ENCODE measurements at places on chromosomes 4 and X.
A peak's percentile ranks its signal among the peaks of the same experiment; 100 is the strongest.

DNA sequence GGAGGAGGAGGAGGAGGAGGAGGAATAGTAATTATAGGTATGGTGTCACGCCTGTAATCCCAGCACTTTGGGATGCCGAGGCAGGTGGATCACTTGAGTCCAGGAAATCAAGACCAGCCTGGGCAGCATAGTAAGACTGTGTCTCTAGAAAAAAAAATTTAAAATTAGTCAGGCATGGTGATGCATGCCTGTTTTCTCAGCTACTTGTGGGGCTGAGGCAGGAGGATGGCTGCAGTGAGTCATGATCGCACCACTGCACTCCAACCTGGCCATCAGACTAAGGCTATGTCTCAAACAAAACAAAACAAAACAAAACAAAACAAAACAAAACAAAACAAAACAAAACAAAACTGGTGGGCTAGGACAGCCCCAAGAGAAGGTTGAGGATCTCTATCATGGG lies 3.0 kb downstream of the STARD8 start:
- DNase-seq = no peak

DNA sequence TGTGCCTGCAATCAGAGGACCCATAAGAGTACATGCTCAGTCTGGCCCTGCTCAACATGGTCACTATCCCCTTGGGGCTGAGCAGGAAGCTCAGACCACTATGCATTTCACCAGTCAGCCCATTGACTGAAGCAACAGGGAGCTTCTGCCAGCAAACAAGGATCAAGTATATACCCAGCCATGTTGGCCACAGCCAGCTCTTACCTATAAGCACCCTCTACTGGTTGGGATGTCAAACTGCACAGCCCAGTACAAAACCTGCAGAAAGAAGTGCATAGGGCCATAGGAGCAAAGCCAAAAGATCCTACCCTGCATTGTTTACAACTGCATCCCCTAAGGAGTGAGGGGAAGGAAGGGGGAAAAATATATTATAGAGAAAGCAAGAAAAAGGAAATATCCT lies 214.4 kb upstream of the CPEB2 start:
- DNase-seq = no peak

DNA sequence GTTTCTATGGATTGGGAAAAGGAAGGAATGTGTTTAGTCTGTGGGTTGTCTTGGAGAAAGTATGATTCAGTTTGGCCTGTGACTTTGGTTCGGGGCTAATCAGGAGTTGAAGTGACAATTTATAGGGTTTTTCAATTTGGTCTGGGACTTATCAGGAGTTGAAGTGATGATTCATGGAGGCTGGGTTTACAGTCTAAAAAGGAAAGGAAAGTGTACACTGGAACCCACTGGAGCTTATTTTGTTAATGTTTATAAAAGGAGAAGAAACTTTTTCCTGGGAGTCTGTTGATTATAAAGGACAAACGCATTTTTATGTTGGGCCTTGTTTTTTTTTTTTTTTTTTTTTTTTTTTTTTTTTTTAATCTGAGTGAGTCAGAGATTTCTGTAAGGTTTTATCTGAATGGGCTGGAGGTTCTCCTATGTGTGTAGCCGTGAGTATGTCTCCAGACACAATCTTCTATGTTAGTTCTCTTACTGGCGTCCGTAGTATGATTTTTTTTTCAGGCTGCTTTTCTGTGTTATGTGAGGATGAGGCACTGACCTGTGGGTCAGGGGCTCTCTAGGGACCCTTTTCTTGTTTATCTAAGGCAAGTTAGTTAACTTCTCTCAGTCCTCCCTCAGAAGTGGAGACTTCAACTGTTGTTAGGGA lies 33.0 kb upstream of the RAB9B start:
- DNase-seq = no peak

DNA sequence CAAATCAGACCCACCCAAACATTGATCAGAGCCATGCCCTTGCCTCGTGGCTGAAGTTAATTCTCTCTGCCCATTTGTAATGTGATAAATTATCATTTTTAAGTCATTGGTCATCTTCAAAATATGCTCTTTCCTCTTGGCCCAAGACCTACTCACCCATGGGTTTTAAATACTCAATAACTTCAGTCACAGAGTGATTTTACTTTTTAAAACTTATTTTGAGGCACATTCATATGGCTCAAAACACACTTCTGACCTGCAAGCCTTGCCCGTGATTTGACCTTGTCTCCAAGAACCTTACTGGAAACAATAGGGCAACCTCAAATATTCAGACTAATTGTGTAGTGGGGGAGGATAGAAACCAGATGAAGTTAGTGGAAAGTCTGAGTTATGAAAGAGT lies 176.2 kb upstream of the LNX1 start:
- no peak for DNase-seq

DNA sequence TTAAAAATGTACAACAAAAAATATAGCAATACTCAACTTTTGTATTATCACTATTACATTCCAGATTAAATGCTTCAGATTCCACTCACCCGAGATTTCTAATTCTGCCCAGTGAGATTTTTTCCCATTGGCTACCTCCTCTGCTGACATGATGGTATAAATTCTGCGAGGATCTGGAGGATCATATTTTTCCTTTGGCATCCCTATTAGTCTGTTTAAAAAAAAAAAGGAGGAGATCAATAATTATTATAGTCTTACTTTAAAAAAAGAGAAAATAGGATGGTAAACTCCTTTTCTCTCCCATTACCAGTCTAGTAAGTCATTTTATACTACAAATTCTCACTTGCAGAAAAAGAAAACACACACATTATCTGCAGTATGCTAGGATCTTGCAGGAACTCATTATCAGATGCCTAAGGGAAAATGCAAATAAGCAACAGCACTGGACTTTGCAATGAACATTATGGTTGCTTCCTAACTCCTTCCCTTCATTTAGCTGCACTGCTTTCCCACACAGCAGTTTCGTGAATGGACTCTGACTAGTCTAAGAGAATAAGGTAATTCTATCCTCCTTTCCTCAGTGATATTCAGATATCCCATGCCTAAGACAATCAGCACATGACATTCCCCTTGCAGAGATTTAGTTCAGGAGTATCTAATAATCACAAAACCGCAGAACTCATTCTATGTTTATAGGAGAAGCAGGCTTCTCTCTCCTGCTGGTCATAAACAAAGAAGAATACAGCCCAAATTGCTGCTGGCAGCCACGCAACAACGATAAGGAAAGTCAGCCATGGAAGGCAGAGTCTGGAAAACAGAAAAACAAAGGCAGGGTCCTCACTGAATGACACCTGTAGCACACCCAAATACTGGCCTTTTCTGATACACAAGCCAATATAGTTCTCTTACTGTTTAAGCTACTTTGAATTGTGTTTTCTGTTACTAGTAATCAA lies 42.7 kb downstream of the CNOT6L start:
- DNase-seq = no peak

DNA sequence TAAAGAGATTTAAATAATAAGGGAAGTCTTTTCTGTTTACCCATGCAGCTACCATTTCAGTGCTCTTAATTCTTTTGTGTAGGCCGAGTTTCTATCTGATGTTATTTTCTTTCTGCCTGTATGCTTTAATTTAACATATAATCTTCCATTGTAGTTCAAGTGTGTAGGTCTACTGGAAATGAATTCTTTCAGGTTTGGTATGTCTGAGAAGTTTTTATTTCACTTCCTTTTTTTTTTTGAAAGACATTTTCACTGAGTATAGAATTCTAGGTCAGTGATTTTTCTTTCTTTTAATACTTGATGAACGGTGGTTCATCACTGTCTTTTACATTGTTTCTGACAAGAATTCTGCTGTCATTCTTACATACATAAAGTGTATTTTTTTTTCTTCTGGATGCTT lies 42.1 kb downstream of the VAMP7 start:
- DNase-seq = no peak

DNA sequence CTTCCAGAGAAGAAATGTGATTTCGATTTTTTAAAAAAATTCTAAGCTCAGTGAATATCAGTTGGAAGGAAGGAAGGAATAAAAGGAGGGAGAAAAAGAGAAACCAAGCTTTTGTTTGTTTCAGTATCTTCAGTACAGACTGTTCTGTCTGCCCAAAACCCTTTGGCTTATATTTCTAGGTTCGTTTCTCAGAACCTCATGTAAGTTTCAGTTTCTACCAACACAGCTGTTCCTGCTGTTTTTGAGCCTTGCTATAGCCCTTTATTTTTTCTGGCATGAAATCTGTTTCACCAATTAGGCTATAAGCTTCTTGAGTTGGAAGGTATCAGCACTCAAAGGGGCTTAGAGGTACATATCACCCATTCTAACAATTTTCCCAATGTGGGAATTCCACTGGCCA lies 157.9 kb downstream of the GBA3 start:
- no peak for DNase-seq

GRCh38 chr4:82567444-82567843 lies 5.7 kb upstream of the TMEM150C start:
- no peak for DNase-seq

GRCh38 chr4:75659512-75660031 lies 13.6 kb downstream of the G3BP2 start:
- DNase-seq = no peak

DNA sequence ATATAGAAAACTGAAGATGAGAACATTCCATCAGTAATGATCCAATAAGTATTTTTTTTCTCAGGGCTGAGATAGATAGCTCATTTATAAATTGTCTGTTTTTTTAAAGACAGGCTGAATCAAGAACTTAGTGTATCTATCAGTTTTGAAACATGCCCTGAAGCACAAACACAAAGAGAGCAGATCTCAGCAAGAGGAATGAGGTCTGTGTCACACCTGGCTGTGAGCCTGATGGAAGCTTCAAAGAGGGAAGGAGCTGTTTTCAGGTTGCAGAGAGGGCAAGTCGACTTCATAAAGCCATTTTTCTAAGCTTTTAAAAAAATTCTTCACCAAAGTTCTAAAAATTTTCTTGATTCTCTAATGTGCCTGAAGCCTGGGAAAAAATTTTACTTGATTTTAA lies 434.9 kb downstream of the PDGFC start:
- no peak for DNase-seq

- no peak for DNase-seq
These were observed 239.9 kb downstream of the MGST2 start for GRCh38 chr4:139905489-139905888.

DNA sequence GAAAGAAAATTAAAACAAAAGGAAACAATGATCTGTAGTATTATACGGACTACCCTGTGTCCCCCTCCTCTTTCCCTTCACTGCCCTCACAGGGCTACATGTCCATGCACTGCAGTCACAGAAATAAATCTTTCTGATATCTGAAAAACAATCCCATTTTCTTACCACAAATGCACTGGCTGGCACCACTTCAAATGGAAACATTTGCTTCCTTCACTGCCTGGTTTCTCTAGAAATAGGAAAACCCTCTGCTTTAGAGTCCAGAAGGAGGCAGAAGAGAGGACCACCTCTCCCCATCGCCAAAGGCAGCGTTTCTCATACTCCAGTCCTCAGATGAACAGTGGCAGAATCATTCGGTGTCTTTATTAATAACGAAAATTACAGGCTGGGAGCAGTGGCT lies 98.2 kb downstream of the GRIA3 start:
- no peak for DNase-seq

DNA sequence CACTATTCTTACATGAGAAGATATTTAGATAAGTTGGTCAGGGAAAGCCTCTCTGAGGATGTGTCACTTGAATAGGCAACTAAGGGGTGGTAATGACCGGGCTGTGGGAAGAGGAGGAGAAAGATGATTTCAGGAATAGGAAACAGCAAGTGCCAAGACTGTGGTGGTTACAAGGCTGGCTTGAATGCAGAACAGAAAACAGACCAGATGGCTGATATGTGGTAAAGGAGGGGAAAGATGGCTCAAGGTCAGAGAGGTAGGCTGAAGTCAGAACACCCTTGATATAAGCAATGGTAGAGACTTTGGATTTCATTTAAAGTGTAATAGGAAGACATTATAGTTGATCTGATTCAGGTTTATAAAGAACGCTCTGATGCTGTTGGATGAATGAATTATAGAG lies 15.0 kb downstream of the TLR7 start:
- no peak for DNase-seq

DNA sequence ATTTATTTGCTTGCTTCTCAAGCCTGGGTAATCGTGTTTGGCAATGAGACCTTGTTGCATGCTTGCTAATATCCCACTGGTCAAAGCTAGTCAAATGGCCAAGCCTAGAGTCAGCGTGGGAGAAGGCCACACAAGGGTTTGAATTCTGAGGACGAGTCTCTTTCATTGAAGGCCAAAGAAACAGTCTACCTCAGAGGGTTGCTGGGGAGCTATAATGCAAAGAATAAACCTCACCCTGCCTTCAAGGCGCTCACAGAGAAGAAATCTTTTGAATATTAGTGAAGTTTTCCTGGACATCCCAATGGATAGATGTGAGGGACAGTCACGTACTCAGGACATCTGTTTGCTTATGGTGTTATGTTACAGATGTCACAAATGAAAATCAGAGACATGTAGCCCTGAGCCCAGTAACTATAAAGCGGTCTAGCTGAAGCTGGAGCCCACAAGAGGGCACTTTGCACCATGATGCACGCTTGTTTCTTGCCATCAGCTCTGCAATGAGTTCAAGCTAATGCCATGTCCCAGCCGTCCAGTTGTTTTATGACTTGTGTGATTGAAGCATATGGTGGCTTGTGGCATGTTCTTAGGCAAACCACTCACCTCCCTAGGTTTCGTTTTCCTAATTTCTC lies 1.1 kb upstream of the TLR3 start:
- no peak for DNase-seq

- DNase-seq = no peak
These were observed 379.3 kb downstream of the PPP3CA start for GRCh38 chr4:100968046-100968445.

DNA sequence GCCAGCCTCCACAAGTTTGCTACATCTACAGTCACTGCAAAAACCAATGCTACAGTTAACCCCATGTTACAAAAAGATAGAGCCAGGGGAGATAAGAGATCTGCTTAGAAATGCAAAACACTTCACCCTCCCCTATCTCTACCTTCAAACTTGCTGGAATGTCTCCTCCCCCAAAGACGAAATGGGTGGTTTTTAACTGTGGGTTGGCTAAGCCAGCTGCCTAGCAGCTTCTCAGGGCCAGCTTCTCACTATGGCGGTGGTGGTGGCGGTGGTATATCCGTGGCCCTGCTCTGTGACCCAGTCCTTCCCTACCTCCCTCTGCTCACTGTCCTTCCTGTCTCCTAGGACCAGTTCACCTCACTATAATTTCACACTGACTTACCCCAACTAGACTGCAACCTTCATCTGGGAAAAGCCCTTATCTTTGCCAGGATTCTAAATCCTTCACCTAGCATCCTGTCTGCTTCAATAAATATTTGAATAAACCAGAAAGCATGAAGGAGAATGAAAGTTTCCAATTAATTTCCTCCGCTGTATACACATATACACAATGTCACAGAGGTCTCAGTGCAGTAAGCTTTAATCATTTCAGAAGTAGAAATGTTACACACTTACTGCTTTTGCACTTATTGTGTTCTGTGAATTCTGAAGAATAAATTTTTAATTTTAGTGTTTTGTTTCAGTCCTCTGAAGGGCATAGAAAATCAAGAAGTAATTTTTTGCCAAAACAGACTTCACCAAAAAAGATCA lies 46.3 kb downstream of the SH3KBP1 start:
- peak; percentile 59 for DNase-seq

DNA sequence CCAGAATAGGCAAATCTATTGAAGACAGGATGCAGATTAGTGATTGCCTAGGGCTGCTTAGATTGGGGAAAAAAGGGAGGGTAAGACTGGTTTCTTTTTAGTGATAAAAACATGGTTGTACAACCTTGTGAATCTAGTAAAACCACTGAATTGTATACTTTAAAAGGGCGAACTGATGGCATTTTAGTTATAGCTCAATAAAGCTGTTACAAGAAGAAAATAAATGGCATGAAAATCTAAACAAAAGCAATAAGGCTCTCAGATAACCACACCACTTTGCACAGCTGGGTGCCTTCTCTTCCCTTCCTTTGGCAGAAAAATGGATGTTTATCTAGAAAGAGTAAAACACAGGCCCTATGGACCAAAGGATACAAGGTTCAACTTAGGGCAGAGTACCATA lies 69.6 kb downstream of the F9 start:
- DNase-seq = no peak

Data from activated CD8-positive, alpha-beta memory T cell treated with anti-CD3 and anti-CD28 coated beads, Interleukin-2, amount 50 U/mL, for 48 hours (primary cell).